ENCODE measurements at places on chromosomes 12 and 14.

- no peak for DNase-seq
Observed at GRCh38 chr12:12822886-12823285, 9.7 kb downstream of the DDX47 start.

DNA sequence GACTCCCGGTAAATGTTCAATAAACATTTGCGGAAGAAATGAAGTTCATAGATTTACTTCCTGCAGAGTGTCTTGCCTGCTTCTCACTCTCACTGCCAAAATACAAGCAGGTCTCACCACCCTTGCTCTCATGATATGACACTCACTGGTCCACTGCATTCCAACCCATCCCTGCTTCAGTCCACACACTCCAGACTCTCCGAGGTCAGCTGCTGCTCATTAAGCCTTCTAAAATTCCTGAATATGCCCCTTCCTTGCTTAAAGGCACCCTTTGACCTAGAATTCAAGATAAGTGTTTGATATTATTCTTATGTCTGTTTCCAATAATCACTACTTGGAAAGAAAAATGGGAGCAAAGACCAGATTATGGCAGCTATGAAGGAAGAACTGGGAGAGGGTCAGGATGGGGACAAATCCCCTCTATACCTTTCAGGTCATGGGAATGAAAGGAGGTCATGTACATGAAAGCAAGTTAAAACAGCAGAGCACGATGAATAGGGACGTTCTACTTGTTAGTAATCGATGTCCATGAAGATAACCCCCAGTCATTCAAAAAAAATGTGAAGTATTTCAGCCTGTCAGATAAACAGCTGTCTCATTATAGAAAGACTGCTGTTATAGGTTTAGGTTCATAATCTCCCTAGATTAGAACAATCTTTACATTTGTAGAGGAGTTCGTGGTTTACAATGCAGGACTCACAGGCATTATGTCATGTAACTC lies 10.5 kb upstream of the NID2 start:
- no peak for DNase-seq

DNA sequence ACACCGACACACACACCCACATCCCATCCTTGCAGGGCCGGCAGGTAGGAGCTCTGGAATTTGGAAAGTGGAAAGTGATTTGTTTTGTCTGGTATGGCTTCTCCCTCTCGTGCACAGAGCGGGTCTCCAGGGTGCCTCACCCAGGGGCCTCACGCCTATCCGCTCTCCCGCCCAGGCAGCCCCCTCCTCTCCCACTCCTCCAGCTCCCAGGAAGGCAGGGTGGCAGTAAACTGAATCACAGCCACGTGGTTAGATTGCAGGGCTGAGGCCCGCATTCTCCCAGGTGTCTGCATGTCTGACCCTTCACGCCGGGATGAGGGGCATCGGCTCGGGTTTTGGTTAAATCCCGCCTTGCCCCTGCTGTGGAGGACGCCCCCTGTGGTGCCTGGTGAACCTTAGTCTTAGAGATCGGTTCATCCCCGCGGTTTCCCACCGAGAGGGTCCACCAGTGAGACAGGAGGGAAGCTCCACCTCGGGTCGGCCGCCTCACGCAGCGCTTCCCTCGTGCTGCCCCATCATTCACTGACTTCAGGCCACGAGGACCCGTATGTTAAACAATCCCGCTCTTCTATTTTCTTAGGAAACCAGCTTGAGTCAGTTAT lies 64.4 kb downstream of the ADGRD1 start:
- DNase-seq: no peak

GRCh38 chr12:11893998-11894397 lies 176.7 kb upstream of the BCL2L14 start:
- DNase-seq: no peak

DNA sequence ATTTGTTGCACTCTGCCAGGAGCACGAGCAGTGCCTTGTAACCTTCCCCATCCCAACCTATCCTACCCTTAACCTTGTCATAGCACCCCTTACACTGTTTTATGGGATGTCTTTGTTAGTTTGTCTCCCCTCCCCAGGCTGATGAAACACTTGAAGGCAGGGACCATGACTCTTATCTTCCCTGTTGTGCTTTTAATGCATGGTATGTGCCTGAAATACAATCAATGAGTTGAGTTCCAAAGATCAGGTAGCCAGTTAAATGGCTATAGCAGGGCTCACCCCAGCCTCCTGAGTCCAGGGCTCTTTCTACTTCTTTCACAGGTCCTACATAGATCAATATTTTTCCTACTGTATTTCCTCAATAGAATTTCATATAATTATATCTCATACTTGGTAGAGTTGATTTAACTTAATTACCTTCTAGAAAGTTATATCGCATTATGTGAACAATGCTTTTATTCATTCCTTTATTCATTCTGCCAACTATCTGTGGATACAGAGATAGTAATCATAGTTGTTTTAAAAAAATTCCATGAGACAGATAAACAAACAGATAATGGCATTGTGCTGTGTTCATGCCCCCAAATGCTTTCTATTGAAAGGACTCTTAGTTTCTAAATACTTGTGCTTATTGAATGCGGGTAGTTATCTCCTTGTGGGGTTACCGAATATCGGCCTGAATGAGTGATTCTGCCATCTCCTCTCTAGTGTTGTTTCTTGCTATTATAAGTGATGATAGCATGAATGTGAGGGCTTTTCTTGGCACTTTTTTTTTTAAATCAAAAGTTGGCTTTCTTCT lies 347.4 kb downstream of the NPAS3 start:
- no peak for DNase-seq

GRCh38 chr12:53073881-53074280 lies 5.3 kb downstream of the SPRYD3 start:
- DNase-seq: no peak

DNA sequence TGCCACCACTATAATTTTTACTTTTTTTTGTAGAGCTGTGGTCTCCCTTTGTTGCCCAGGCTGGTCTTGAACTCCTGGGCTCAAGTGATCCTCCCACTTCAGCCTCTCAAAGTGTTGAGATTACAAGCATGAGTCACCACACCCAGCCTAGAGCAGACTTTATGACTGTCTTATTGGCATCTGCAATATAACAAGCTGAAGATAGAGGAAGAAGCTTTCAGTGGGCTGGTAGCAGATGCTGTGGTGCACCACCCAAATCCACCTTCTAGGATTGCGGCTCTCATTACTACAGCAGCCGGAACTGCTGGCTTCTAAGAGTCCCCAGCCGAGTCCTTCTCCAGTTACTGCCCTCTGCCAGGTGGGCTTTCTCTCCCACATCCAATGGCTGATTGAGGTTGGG lies 7.6 kb upstream of the STK38L start:
- no peak for DNase-seq

DNA sequence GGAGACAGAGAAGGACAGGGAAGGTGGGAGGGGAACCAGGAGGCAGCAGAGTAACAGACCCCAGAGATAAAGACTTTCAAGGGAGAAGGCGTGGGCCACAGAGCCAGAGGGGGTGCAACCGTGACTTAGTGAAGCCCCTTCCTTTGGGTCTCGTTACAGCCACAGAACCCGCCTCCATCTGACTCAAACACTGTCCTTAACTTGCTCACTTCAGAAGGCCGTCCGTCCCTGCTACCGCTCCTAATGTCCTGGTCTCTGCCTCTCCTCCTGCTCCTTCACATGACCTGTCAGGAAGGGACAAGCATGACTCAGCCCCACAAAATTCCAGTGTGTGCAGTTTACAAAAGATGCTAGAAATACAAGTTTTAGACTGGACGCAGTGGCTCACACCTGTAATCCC lies 18.0 kb downstream of the RIMBP2 start:
- no peak for DNase-seq

- no peak for DNase-seq
Observed at GRCh38 chr14:55733599-55733998, 153.6 kb downstream of the KTN1 start.

GRCh38 chr12:65327207-65328076 lies 49.0 kb downstream of the MSRB3 start:
- DNase-seq: no peak

DNA sequence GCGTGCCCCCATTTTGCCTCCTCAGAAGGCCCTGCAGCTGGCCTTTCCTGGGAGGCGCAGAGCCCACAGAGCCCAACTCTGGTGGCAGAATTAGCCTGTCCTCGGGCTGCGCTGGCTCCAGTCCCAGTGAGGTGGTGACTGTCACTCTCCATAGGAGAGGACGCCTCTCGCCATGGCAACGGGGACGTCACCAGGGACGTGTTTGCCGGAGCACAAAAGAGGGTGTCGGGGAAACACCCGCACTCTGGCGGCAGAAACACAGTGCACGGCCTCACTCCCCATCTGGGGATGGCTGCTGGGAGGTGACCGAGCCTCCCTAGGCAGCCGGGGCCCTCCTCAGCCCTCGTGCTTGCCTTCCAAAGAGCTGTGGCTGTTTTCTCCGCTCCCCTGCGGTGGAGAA lies 50.2 kb upstream of the NCOR2 start:
- DNase-seq: peak; percentile 79

DNA sequence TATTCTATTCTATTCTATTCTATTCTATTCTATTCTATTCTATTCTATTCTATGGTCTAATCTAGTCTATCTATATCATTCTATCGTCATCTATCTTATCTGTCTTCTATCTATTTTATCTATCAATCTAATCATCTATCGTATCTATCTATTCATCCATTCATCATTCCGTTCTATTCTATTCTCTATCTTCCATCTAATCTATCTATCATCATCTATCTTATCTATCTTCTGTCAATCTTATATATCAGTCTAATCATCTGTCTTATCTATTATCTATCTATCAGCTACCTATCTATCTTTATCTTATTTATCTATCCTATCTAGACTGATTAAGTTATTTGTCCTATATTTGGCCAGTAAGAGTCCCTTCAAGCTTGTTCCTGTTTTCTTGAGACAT lies 831.5 kb upstream of the TMEM132C start:
- no peak for DNase-seq

- no peak for DNase-seq
Observed at GRCh38 chr14:93262446-93262845, 55.4 kb downstream of the UBR7 start.

DNA sequence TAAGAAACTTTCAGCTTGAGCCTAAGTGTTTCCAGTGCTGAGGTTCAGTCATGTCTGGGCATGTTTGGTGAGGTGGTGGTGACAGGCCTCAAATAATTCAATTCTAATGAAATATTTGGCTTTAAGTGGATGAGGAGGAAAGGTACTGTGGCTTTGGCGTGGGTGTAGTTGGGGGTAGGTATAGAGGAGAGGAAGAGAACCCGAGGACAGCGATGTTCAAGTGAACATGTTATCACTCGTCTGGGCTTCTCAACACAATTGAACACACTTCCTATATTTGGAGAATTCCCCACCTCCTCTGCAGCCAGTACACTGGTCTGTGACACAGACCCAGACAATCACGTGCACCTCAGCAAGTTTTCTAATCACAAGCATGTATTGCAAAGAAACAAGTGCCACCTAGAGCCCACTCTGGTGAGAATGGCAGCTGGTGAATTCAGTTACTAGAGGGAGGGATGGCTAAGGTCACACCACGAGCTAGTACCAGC lies 53.0 kb downstream of the IFNG-AS1 start:
- DNase-seq: peak; percentile 47

GRCh38 chr12:42766754-42767153 lies 177.2 kb upstream of the PRICKLE1 start:
- DNase-seq: no peak

- DNase-seq: no peak
Observed at GRCh38 chr14:70706177-70706576, 64.5 kb downstream of the TTC9 start.

DNA sequence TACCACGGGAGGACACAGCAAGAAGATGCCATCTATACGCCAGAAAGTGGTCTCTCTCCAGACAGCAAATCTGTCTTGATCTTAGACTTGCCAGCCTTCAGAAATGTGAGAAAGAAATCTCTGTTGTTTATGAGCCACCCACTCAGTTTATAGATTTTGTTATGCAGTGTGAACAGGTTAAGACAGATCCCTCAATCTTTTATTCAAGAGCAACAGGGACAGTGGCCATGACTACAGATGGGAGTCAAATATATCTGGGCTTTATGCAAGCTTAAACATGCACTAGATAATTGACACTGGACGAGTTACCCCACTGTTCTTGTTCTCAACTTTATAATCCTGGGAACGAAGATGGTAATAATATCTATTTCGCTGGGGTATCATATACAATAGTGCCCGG lies 288.7 kb downstream of the RPAP3 start:
- DNase-seq: no peak

DNA sequence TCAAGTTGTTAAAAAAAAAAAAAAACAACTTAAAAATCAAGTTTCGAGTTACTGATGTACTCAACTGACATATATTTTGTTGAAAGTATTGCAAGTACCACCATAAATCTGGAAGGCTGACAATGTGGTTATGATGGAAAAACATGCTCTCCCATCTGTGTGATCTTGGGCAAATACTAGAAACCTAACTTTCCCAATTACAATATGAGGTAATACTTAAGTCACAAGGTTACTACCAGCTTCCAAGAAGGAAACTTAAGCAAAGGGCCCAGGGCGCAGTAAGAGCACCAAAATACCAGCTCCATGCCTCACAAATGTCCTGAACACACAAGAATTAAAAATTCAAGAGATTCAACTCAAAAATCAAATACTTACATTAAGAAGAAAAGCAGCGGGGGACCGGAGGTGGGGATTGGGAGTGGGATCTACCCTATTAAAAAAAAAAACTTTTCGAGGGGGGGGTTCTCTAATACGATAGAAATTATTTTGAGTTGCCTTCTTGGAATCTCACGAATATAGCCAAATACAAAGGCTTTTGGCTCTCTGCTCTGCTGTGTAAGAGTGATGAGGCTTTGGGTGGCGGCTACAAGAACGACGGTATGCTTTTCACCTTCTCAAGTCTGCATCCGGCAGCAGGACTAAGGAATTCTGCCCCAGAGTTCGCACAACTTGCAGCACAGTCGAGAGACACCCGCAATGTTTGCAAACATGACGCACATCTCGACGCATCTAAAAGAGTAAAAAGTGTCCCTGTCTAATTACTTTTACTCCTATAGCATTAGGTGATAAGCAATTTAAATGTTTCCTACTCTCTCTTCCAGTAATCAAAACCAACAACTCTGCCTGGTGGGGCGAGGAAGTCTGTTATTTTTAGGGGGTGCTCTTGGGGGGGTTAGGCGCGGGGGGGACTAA lies 1.1 kb downstream of the SAV1 start:
- DNase-seq: peak; percentile 9

- no peak for DNase-seq
Observed at GRCh38 chr12:6345319-6346091, 3.6 kb upstream of the TNFRSF1A start.

GRCh38 chr12:98587084-98587483 lies 6.4 kb upstream of the SLC25A3 start:
- DNase-seq: peak; percentile 35

DNA sequence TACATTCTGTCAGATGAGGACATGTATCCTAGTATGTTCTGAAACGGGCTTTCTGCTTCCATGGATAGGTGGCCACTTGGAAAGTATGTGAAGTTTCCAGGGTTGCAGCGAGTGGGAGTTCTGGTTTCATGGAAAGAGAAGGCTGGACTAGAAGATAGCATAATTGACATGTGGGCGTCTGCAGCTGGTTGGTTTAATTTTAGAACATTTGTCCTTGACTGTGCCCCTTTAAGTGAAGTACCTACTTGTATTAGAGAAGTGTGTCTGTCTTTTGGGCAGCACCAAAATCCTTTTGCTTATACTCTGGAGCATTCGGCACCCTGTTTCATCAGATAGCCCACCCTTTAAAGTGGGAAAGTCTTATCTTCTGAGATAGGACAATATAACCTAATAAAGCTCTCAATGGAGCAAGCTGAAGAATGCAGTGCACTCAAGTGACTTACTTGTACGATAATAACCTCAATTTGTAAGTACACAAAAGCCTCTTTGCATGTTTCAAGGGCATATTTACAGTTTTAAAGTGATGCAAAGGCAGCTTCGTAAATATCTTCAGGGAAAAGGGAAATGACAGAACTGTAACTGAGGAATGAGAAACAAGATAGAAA lies 35.2 kb downstream of the NTN4 start:
- no peak for DNase-seq

GRCh38 chr14:70515811-70516210 lies 19.0 kb downstream of the ADAM20 start:
- no peak for DNase-seq

All from NCI-H1105 (cell line).